ENCODE measurements at places on chromosomes 12 and 14. TPM values are rescaled to one million over a fixed set of nuclear protein-coding genes. Genes with fewer than 3 reads are reported as not detected.

DNA sequence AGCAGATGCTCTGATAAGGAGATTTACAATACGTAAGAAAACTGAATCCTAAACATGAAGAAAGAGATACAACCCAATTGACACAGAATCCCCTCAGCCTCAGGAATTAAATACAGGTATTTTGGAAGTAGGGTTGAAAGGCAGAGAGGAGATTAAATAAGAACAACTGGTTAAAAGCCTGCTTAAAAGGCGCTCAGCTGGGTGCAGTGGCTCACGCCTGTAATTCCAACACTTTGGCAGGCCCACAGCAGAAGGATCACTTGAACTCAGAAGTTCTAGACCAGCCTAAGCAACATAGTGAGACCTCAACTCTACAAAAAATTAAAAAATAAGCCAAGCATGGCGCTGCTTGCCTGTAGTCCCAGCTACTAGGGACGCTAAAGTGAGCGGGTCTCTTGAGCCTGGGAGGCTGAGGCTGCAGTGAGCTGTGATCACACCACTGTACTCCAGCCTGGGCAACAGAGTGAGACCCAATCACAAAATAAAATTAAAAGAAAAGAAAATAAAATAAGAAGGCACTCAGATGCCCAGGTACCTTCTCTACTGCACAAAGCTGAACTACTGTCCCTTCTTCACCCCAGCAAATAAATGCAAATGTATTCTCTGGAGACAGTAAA, 32.9 kb downstream of the MED13L start:
- no peak for DNase-seq

The RFX4 gene
- not detected for total RNA-seq

The GABARAPL1 gene
- 92.9 TPM for total RNA-seq

DNA sequence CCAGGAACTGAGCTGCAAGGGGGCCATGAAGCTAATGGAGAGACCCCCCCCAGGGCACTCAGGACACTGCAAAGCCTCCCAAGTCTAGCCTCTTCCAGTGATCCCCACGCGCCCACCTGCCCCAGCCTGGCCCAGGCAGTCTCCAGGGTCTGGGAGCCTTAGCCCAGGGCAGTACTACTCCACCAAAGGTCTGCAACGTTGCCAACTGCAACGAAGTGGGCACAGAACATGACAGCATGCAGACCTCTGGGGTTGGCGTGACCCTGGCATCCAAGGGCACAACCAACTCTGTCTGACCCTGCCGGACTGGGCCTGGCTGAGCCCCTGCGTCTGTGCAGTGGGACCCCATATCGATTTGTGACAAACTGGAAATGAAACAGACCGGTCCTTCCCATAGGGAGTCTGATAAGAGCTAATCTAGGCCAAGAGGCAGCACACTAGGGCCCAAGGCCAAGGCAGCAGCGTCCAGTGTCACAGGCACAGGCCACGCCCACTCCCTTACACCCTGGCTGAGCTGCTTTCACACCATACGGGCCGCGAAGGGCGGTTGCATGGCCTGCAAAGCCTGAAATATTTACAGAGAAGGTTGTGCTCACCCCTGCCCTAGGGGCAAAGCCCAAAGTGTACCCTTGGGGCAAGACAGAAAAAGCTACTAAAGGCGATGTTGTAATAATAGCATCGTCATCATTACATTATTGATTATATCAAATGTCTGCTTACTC, 76.7 kb downstream of the NCOR2 start:
- peak; percentile 95 for DNase-seq

DNA sequence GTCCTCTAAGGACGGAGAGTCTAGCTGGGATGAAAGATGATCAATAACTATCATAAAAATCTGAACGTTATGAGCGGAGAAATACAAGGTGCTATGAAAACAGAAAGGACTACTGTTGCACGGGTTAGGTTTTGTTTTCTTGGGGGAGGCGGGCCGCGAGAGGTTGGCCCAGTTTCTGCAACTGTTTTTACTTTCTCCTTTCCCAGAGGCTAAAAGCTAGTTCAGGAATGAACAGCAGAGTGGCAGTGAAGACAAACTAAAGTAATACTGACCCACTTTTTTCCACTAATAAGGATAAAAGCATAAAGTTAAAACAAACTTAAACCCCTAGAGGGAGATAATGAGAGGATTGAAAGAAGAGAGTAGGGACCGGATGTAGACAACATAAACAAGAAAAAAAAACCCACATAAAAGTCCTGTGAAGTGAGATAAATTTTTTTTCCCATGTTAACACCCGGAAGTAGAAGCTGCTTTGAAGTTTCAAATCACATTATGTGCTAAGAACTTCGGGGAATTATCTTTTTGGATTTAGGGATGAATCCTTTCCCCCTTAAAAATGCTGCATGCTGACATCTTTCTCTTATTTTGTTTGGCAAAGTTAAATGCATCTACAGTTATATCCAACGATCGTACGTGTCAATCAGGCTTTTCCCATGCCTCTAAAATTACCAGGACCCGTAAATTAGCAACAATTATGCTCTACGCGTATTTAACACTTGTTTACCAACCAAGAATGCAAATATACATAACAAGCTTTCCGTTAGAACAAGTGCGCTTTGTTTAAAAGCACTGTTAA, 1.0 kb upstream of the CDK17 start:
- DNase-seq, result no peak

DNA sequence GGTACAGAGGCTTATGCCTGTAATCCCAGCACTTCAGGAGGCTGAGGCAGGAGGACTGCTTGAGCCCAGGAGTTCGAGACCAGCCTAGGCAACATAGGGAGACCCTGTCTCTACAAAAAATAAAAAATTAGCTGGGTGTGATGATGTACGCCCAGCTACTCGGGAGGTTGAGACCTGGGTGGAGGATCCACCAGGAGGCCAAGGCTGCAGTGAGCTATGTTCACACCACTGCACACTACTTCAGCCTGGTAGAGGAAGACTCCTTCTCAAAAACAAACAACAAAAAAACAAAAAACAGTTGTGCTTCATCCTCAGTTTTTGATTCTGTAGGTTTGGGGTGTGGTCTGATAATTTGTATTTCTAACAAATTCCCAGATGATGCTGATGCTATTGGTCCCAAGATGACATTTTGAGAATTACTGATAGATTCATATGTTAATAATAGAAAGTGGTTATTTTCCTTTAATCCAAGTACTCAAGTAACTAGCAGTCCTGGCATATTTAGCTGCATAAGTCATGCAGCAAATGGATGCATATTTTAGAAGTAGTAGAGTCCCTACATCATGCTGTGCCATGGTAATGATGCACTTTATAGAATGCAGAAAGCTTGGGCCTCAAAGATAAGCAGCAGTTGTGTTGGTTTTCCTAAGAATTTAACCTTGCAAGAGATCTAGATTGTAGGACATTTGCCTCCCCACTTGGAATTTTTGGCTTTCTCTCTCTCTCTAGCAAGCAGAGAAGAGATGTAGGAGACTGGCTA, 76.1 kb upstream of the PAWR start:
- no peak for DNase-seq

GRCh38 chr14:66163023-66163422, 323.1 kb upstream of the CCDC196 start:
- DNase-seq, result no peak

DNA sequence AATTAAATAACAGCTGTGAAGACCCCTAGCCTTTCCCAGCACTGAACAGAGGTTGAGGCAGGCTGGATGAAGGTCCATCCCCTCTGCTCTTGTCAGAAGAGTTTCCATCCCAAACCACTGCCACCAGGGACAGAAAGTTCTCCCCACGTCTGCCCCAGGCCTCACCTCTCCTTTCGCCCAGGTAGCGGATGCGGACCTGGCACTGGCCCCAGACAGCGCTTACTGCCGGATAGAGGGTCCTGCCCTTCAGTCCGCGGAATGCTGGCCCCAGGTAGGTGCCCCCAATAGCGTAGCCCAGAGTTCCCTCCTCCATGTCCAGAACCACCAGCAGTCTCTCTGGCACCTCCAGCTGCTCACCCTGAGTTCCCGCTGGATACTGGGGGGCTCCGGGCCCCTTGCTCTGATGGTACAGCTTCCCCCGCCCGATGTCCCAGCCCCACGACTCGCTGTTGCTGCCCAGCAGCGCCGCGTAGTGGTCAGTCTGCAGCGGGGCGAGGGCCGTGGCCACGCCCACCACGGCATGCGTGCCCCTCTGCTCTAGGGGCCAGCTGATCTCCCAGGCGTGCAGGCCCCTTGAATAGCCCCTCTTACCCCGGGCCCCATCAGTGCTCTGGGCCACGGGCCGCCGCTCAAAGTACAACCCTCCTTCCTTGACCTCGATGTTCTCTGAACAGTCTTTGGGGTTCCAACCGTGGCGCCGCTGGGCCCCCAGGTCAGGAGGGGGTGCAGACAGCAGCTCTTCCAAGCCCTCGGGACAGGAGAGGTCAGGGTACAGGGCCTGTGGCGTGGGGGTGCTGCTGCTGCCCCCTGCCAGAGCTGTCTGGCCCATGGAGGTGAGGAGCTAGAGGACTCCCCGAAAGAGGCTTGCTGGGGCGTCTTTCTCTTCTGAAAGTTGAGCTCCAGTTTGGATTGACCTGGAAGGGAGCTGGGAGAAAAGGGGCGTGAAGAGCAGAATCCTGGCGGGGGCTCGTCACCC, 742 bp downstream of the SPSB2 start:
- DNase-seq, result peak; percentile 84

- DNase-seq, result no peak
Measured at GRCh38 chr12:6370994-6371754, 4.2 kb downstream of the SCNN1A start.

DNA sequence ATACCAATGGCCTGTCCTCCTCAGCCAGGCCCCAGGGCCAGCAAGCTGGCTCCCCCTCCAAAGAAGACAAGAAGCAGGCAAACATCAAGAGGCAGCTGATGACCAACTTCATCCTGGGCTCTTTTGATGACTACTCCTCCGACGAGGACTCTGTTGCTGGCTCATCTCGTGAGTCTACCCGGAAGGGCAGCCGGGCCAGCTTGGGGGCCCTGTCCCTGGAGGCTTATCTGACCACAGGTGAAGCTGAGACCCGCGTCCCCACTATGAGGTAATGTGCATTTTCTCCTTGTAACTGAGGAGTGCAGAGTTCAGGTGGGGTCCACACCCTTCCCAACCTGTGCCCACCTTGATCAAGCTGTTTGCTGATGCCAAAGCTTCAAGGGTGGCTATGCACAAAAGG, 23.4 kb downstream of the ACACB start:
- DNase-seq, result no peak

The ASIC1 gene
- 0.28 TPM for total RNA-seq

The LRRC10 gene
- not detected for total RNA-seq

The ZDHHC22 gene
- not detected for total RNA-seq

DNA sequence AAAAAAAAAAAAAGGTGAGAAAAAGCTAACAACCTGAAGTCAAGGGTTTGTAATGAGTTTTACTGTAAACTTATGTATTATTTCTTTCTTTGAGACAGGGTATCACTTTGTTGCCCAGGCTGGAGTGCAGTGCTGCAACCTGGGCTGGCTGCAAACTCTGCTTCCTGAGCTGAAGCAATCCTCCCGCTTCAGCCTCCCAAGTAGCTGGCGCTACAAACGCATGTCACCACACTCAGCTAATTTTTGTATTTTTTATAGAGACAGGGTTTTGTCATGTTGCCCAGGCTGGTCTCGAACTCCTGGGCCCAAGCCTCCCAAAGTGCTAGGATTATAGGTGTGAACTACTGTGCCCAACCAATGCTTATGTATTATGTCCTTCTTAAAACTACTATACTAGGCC, 9.2 kb downstream of the ATF7 start:
- no peak for DNase-seq

GRCh38 chr14:92575061-92575747, 61.6 kb downstream of the RIN3 start:
- DNase-seq, result no peak

The AICDA gene
- not detected for total RNA-seq

- DNase-seq, result no peak
Measured at GRCh38 chr12:49094160-49094974, at the start of gene DHH. DHH (minus strand) TSS chr12:49094801; CDS start chr12:49094512, 289 bp downstream.

- DNase-seq, result no peak
Measured at GRCh38 chr12:26939953-26940352, 1.7 kb downstream of the FGFR1OP2 start.

GRCh38 chr14:88346048-88346639, 23.1 kb upstream of the KCNK10 start:
- no peak for DNase-seq

GRCh38 chr12:43284486-43285158, 267.4 kb downstream of the ADAMTS20 start:
- DNase-seq, result no peak

The KRT85 gene
- total RNA-seq, result not detected

- DNase-seq, result no peak
Measured at GRCh38 chr12:8678661-8679111, 16.1 kb upstream of the MFAP5 start.

The PSMA3 gene
- total RNA-seq, result 112 TPM

DNA sequence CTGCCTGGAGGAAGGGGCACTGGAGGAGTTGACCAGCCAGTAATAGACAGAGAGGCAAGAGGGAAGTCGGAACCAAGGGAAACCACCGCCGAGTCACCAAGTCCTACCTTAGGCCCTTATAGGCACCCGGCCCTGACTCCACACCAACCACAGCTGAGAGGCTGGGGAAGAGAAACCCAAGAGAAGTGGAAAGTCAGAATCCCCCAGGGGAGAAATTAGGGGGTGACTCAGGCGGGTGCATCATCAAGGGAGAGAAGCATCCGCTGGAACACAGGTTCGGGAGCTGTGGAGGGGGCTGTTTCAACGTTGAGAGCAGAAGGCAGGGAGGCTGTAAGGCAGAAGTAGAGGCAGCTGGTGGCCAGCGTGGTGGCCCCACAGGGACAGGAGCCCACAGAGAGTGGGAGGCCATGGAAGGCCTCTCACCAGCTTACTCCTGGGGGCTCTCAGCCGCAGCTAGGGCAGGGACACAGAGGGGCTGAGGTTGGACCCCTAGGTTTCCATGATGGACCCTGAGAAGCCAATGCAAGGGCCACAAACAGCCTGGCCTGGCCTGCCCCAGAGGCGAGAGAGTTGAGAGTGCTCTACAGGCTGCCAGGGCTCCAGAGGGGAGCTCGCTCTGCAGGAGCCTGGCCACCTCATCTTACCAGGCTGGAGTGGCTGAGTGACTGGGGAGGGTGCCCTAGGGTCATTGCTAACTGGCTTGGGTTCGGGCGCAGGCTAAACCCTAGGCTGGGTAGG, 1.4 kb upstream of the TRMT61A start:
- DNase-seq, result no peak

Measured in left lobe of liver (tissue), 2 donors.